Natural killer cell (primary cell): ENCODE measurements at places on chromosomes 2 and 18. TPM values are rescaled to one million over a fixed set of nuclear protein-coding genes. Genes with fewer than 3 reads are reported as not detected.

- no peak overlapping the region for H3K4me3 ChIP-seq
- DNase-seq, result no peak
- peaks cover 8% of the 10 kb centered on the region for H3K4me1 ChIP-seq
- no peaks in the 10 kb centered on the region for H3K36me3 ChIP-seq
- H3K27me3 ChIP-seq, result no peaks in the 10 kb centered on the region
Observed at GRCh38 chr18:34694591-34695165, 15.4 kb upstream of the DTNA start.

DNA sequence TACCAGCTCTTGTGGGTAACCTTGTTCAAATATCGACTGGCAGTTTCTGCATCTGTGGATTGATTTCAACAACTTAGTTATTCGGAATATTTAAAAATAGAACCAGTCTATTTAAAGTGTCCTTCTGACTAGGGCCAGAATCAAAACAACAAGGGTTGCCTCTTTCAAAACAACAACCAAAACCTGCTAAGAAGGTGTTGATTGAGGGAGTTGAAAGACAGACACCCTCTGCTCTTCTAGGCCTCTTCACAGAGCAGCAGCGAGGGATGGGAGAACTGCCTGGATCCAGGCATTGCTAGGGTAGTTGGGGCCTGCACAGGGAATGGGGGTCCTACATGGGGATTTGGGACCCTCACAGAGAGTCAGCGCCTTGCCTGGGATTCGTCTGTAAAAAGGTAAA is 19.8 kb downstream of the TTR start:
- no peak for DNase-seq
- no peaks in the 10 kb centered on the region for H3K36me3 ChIP-seq
- no peak overlapping the region for H3K4me3 ChIP-seq
- no peak overlapping the region for H3K27ac ChIP-seq

Gene CRYGC
- not detected for total RNA-seq

Gene PXDN
- total RNA-seq, result 3.7 TPM

- H3K27me3 ChIP-seq, result no peaks in the 10 kb centered on the region
- DNase-seq, result no peak
- H3K4me3 ChIP-seq, result no peak overlapping the region
Observed at GRCh38 chr18:48634975-48635374, 96.1 kb downstream of the CTIF start.

- peak; percentile 49 for DNase-seq
- H3K27me3 ChIP-seq, result no peaks in the 10 kb centered on the region
- H3K4me3 ChIP-seq, result peak overlapping the region; percentile 41
- H3K36me3 ChIP-seq, result peaks cover 7% of the 10 kb centered on the region
- peaks cover 50% of the 10 kb centered on the region for H3K4me1 ChIP-seq
- H3K27ac ChIP-seq, result peak overlapping the region; percentile 88
Observed at GRCh38 chr18:79524181-79525078, 128.7 kb downstream of the NFATC1 start.

DNA sequence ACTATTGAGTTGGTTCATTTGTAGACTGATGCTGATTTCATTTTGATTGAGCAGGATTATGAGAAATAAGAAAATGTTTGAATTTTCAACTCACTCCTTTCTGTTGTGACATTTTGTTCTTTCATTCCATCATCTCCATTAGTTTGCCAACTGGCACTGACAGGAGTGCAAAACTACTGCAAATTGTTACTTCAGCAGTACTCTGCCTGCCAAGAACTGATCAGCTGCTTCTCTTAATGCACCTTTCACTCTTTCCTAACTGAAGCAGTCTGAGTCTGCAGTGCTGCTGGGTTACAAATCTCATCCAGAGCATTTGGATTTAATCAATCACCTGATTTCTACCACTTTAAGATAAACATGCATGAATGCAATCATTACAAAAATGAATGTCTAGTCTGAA is 70.9 kb downstream of the TMEFF2 start:
- H3K36me3 ChIP-seq, result no peaks in the 10 kb centered on the region
- DNase-seq, result no peak
- H3K4me3 ChIP-seq, result no peak overlapping the region

Gene ANKRD30B
- not detected for total RNA-seq

DNA sequence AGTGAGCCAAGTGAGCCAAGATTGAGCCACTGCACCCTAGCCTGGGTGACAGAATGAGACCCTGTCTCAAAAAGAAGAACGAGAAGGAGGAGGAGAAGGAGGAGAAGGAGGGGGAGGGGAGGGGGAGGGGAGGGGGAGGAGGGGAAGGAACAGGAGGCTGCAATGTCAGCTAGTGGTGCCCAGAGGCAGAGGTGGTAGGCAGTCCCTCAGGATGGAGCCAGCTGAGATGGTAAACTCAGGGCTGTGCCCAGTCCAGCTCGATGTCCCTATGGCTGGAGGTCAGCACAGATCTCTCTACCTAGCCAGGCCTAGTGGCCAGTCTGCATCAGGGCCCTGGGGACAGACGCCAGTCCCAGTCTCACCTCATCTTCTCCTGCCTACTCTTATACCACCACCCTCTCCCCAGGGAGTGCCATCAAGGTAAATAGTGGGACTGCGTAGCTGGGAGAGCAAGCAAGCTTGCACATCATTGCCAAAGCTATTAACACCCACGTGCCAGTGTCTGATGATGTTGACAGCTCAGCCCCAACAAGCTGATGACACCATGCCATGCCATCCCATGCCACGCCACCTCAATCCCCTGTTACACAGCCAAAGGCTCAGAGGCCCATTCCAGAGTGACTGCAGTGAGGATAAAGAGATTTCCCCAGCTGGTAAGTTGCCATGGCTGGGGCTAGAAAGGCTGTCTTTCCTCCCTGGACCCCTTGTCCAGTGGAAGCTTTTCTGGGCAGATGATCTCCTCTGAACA is 7.6 kb upstream of the PLB1 start:
- no peak overlapping the region for H3K4me3 ChIP-seq
- no peak for DNase-seq
- no peaks in the 10 kb centered on the region for H3K27me3 ChIP-seq
- H3K27ac ChIP-seq, result no peak overlapping the region
- H3K36me3 ChIP-seq, result no peaks in the 10 kb centered on the region

DNA sequence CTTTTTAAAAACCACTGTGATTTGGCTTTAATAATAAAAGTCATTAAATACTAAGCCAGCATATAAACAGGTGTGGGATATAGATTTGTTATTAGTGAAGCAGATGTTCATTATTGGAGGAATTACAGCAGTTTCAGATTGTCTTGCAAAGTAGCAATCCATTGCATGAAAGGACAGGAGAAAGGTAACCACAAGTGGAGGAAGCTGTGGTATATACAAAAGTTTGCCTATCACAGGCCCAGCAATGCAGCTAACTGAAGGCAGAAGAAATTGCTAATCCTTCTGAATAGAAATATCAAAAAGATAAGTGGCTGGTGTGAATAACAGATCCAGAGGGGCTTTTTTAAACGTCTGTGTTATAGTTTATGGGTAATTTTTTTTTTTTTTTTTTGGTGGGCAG is 199.4 kb downstream of the ZNF385B start:
- no peak overlapping the region for H3K4me3 ChIP-seq
- H3K27me3 ChIP-seq, result no peaks in the 10 kb centered on the region
- H3K4me1 ChIP-seq, result no peaks in the 10 kb centered on the region
- DNase-seq, result no peak

Gene POTEC
- total RNA-seq, result not detected

- no peak overlapping the region for H3K27ac ChIP-seq
- no peaks in the 10 kb centered on the region for H3K27me3 ChIP-seq
- DNase-seq, result no peak
- H3K4me1 ChIP-seq, result no peaks in the 10 kb centered on the region
- no peaks in the 10 kb centered on the region for H3K36me3 ChIP-seq
Observed at GRCh38 chr2:70671092-70671675, 96.8 kb downstream of the ADD2 start.

Gene ADGRF3
- 2.1 TPM for total RNA-seq

Gene EN1
- not detected for total RNA-seq

Gene WDR54
- 28.0 TPM for total RNA-seq

GRCh38 chr18:26506012-26506411 is 42.3 kb downstream of the KCTD1 start:
- no peaks in the 10 kb centered on the region for H3K36me3 ChIP-seq
- no peak for DNase-seq
- H3K4me3 ChIP-seq, result no peak overlapping the region
- H3K27ac ChIP-seq, result no peak overlapping the region
- H3K27me3 ChIP-seq, result no peaks in the 10 kb centered on the region

- H3K27me3 ChIP-seq, result no peaks in the 10 kb centered on the region
- H3K4me3 ChIP-seq, result no peak overlapping the region
- H3K4me1 ChIP-seq, result no peaks in the 10 kb centered on the region
- DNase-seq, result no peak
- no peaks in the 10 kb centered on the region for H3K36me3 ChIP-seq
Observed at GRCh38 chr2:23542230-23542789, 157.3 kb downstream of the KLHL29 start.

Gene SCTR
- not detected for total RNA-seq

DNA sequence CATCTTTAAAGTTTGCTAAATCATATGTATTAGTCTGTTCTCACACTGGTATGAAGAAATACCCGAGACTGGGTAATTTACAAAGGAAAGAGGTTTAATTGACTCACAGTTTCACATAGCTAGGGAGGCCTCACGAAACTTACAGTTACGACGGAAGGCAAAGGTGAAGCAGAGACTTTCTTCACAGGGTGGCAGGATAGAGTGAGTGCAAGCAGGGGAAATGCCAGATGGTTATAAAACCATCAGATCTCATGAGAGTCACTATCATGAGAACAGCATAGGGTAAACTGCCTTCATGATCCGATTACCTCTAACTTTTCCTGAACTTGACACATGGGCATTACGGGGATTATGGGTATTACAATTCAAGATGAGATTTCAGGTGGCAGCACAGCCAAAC is 1075.2 kb upstream of the NRXN1 start:
- H3K4me1 ChIP-seq, result no peaks in the 10 kb centered on the region
- no peaks in the 10 kb centered on the region for H3K36me3 ChIP-seq
- no peak overlapping the region for H3K4me3 ChIP-seq
- H3K27ac ChIP-seq, result no peak overlapping the region
- no peaks in the 10 kb centered on the region for H3K27me3 ChIP-seq

Gene RAB1A
- 101 TPM for total RNA-seq

DNA sequence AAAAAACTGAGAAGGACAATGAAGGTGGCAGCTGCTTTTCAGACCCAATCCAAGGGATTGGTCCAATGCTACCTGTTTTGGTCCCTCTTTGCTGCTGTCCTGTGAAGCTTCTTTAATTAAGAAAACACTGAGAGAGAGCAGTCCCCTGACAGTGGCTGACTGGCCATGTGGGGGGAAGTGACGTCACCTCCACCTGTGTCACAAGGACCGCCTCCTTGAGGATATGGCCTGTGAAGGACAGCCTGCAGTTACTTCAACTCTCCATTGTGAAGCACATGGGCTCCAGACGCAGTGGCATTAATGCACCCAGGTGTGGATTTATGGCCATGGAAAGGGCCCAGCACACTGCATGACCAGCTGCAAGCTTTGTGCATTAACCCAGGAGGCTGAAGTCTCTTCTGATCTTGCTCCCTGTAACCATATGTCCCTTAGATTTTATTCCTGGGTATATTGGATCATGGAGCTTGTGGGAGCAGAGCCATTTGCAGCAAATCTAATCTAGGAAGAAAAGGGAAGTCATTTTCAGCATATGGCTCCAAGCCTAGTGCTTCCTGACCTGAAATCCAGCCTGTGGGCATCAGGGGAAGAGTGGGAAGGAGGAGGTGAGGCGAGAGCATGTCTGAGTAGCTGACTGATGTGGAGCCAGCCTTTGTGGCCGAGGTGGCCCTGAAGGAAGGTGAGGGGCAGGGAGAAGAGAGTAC is 32.2 kb downstream of the KIF5C start:
- DNase-seq, result no peak
- H3K4me3 ChIP-seq, result no peak overlapping the region
- H3K27ac ChIP-seq, result no peak overlapping the region
- no peaks in the 10 kb centered on the region for H3K36me3 ChIP-seq

Gene EVX2
- not detected for total RNA-seq

Gene MPP4
- 0.45 TPM for total RNA-seq

DNA sequence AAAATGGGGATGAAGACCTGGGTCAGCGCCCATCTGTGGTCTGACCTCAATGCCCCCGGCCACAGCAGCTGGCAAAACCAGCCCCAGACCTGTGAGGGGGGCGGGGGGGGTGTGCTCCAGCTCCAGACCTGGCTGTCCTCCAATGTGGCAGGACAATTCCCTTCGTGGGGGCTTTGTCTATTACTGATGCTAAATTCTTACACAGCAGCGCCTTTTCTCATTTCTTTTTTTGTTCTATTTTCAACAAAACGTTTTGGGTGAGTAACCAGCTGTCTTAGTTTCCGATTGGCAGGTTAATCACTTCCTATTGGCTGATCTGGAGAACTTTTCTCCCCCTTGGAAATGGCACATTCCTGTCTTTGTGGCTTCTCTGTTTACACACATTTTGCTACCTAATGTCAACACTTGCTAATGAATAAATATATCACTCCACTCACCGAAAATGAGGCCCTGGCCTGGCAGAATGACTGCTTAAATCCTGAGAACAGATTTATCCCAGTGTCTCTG is 4.4 kb downstream of the SMAD7 start:
- no peak overlapping the region for H3K27ac ChIP-seq
- no peak overlapping the region for H3K4me3 ChIP-seq
- no peaks in the 10 kb centered on the region for H3K27me3 ChIP-seq
- DNase-seq, result no peak
- H3K36me3 ChIP-seq, result peaks cover 25% of the 10 kb centered on the region
- peaks cover 72% of the 10 kb centered on the region for H3K4me1 ChIP-seq

Gene OSBPL6
- total RNA-seq, result not detected

DNA sequence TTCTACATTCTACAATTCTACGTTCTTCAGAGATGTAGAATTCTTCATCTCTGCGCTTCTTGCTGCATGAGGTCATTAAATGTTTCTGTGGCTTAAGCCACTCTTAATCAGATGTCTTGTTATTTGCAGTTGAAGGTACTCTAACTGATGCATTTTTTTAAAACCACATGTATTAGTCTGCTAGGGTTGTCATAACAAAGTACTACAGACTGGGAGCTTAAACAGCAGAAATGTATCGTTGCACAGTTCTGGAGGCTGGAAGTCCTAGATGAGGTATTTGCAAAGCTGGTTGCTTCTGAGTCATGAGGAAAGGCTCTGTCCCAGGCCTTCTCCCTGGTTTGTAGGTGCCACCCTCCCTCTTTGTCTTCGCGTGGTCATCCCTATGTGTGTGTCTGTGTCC is 176.3 kb upstream of the GLI2 start:
- no peak for DNase-seq
- no peak overlapping the region for H3K4me3 ChIP-seq
- H3K4me1 ChIP-seq, result no peaks in the 10 kb centered on the region

Gene HSBP1L1
- 16.1 TPM for total RNA-seq

Gene RAX
- total RNA-seq, result not detected

GRCh38 chr2:218046238-218046637 is 22.8 kb upstream of the RUFY4 start:
- no peak for DNase-seq
- H3K4me3 ChIP-seq, result no peak overlapping the region
- H3K36me3 ChIP-seq, result no peaks in the 10 kb centered on the region
- no peaks in the 10 kb centered on the region for H3K27me3 ChIP-seq
- H3K4me1 ChIP-seq, result no peaks in the 10 kb centered on the region
